ENCODE measurements at places on chromosomes 1 and 21.

DNA sequence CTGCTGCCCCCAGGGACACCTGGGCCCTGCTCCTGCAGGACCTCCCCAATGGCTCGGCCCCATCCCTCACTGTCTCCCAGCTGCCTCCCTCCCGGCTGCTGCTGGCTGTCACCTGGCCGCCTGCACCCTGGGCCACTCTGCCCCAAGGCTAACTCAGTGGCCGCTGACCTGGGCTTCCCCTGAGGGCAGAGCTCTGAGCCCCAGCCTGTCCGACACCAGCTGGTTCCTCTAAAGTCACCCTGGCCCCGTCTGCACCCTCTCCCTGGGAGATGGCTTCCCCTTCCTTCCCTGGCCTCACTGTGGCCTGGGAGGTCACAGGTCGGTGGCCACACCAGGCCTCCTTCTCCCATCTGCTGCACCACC lies 15.0 kb downstream of the ITGB2 start:
- no peak for DNase-seq

DNA sequence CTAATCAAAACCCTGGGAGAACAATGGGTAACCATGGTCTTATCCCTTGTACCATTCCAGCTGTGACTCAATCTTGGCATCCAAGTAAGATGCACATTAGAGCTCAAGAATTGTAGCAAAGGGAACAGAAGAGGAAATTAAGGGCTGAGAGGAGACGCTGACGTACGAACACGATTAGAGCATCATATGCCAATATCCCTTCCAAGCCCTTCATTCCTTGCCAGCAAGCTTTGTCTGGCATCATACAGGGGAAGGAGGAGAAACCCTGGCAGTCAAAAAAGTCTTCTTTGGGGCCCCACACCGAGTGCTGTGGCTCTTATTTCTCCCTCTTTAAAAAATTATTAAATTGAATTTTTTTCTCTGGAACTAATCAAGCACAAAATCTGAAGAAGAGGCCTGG lies 120.9 kb downstream of the ASTN1 start:
- no peak for DNase-seq

- no peak for DNase-seq
Measured at GRCh38 chr1:225780630-225781029, 3.0 kb downstream of the SRP9 start.

- DNase-seq = no peak
Measured at GRCh38 chr1:201385299-201385891, 7.9 kb upstream of the TNNT2 start.

DNA sequence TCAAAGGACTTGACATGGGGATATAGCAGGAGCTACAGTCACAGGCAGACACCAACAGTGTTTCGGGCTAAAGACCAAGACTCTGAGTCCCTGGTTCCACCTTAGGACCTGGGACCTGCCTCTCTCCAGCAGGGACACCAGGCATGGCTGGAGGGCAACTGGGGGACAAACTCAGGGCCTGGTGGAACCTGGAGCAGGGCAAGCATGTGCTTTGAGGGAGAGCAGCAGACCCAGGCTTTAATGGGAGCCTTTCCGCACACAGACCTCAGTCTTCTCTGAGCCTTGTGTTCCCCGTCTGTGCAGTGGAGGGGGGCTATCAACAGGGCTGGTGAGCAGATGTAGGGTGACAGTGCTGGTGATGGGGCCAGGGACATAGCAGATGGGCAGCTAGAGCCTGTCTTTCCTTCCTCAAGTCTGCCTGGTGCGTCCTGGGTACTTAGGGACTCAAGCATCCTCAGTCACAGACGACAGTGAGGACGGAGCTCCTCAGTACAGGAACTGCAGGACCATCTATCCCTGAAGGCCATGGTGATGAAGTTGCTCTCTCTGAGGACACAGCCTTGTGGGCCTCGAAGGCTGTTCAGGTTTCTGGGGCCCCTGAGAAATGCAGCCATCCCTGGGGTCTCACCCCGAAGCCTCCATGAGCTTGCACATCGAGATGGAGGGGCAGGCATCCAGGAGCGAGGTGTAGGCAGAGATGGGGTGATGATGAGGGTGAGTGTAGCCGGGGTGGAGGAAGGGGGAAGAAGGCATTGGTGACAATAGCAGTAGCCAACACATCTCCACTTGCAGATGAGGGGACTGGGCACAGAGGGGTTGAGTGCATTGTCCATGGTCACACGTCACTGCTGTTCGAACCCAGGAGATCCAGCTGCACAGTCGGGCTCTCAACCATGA lies 593.4 kb downstream of the PTPRU start:
- DNase-seq = no peak

- no peak for DNase-seq
Measured at GRCh38 chr1:93768380-93768863, 86.8 kb upstream of the BCAR3 start.

DNA sequence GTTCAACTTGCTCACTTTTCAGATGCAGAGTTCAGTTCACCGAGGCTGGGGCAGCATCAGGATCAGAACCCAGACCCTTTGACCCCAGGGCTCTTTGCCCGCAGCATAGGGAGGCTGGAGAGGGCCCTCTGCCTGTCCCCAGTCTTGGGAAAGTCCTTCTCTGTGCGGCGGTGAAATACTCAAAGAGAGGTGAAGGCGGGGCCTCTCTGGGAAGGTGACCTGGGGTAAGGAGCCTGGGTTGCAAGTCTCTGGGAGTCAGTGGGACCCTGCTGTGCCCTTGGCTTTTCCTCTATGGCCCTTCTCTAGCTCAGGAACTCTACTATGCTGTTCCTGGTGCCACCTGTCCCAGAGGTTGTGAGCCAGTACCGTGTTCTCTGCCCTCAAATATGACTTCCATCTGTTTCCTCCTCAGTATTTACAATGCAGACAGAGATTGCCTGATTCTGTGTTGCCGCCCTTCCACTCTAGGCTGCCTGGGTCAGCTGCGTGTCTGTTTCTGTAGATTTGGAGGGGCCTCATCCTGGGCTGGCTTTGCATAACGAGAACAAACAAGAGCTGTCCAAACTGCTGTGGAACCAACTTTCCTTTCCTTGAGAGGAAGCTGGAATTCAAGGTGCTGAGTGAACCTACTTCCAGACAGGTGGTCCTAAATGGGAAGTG lies 18.7 kb upstream of the ZBTB21 start:
- DNase-seq = no peak

DNA sequence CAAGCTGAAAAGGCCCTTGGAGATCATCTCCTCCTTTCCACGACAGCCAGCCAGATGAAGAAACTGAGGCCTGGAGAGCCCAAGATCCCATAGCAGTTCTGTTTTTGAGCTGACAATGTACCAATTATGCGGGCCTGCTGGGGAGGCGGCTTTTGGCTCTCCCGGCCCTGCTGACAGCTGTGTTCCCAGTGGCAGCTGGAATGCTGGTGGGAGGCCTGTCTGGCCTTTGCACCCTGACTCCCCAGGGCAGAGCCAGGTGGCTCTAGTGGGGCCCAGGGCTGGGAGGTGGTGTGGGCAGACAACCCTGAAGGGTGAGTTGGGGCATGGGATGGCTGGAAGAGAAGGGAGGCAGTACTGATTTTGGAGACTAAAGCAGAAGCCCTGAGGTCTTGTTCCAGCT lies 30.7 kb upstream of the WASF2 start:
- no peak for DNase-seq
